ENCODE measurements at places on chromosomes 16 and 17. TPM values are rescaled to one million over a fixed set of nuclear protein-coding genes. Genes with fewer than 3 reads are reported as not detected.

GRCh38 chr17:78623541-78623940 lies 46.3 kb upstream of the DNAH17 start:
- no peak for DNase-seq

- DNase-seq, result no peak
Observed at GRCh38 chr17:1373707-1374237, 26.2 kb downstream of the YWHAE start.

DNA sequence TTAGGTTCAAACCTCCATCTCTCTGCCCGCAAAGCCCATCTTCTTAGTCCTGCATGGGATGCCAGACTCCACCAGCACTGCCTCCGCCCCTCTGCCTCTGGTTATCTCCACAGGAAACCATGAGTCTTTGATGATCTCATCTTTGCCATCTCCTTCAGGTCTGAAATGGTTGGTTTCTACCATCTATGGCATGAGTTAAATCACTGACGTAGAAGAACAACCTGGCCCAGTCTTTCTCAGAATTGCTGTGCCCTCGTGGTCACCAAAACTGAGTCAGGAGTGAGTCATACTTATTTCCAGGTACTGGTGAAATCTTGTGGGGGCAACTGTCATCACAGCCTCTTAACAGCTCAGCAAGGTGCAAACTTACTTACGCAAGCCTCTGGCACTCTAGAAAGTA lies 468.7 kb upstream of the C16orf82 start:
- DNase-seq, result no peak

DNA sequence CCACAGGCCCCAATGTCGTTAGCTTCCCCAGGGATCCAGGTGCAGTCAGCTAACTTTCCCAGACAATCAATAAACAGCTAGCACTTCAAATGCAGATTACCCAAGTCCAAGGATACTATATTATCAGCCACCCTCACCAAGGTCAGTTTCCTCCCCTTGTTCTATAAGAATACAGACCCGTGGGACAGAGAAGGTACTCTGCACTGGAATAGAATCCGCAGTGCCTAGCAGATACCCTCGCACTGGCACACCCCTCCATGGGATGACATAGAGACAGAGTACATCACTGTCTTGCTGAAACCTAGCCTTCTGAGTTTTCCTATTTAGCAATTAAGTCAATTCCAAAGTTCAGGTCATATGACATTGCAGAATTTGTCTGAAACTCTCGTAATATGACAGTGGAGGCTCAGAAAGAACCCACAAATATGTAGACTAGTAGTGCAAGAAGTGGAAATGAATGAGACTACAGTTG lies 40.0 kb upstream of the ABCA10 start:
- no peak for DNase-seq

- DNase-seq, result no peak
Observed at GRCh38 chr17:58217766-58218165, 1.3 kb downstream of the MKS1 start.

GRCh38 chr17:81253358-81254131 lies 14.4 kb downstream of the NDUFAF8 start:
- DNase-seq, result peak; percentile 42

DNA sequence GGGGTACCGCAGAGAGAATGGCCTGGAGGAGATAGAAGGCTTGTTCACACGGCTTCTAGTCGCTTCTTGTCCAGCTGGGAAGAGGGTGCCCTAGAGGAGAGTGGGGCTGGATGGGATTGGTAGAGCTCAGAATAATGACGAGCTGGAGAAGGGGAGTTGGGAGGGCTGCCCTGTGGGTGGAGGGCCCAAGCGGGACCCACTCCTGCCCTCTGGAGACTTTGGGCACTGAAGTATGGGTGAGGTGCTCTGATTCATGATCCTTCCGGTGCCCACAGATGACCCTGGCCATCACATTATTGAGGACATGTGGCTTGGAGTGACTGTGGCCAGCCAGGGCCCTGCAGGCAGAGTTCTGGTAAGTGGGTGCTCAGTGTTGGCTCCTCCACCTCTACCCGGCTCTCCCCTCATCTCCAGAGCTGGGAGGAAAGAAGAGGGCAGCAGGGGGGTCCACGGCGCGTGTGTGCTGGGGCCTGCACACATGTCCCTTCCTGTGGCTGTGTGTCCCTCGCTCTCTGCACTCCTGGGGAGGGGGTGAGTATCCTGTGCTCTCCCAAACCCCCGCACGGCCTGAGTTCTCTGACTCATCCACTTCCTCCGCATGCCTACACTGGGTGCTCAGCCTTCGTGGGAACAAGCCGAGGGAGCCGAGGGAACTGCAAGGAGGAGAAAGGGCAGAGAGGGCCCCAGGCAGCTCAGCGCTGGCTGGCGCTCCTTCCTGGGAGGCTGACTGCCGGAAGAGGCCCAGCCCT lies 8.5 kb downstream of the ITGA3 start:
- DNase-seq, result peak; percentile 99

GRCh38 chr17:29140631-29141513 lies 39.3 kb downstream of the MYO18A start:
- DNase-seq, result no peak

DNA sequence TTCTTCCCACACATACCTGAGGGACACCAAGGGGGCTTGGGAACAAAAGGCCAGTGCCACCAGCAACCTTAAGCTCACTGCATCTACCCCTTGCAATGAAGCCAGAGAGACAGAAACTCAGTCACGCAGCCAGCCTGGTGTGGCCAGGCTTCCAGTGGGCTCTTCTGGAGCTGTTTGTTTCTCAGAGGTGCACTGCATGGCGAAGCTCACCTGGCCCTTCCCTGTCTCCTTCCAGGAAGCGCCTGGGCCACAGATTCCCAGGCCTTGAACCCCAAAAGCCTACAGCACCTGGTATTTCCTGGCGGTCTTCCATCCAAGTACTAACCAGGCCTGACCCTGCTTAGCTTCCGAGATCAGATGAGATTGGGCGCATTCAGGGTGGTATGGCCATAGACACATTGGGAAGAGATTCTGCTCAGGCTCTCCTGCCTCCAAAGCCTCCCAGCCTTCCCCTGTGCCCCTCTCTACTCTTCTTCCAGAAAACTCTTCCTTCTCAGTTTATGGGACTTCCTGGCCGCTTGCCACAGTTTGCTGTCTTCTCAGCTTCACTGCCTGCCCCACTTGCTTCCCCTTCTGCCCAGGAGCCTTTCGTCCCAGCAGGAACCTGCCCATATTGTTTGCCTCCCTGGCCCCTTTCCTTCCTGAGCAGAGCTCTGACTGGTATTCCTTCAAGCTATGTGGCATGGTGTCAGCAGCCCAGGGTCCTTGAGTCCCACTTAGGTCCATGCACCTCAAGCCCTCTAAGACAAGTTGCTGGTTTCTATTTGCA lies 1.6 kb downstream of the CISD3 start:
- peak; percentile 27 for DNase-seq

DNA sequence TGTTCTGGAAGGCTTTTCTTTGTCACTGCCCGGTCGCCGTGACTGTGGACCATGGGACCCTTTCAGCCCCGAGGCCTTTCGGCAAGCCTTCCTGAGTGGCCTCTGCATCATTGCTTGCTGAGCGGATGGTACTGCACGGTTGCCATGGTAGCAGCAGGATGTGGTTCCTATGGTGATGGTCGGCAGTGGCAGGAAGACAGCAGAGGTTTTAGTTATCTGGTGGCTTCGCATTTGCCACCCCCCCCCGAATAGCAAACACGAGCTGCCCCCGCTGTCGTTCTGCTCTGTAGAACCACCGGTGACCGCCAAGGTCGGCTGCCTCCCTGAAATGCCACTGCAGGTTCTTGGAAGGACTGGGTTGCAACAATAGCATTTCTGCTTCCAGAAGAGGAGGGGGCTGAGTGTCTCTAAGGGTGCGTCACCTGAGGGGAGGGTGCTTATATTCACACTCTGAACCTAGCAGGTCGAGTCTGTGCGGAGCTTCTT lies 76.6 kb downstream of the CMIP start:
- DNase-seq, result no peak

DNA sequence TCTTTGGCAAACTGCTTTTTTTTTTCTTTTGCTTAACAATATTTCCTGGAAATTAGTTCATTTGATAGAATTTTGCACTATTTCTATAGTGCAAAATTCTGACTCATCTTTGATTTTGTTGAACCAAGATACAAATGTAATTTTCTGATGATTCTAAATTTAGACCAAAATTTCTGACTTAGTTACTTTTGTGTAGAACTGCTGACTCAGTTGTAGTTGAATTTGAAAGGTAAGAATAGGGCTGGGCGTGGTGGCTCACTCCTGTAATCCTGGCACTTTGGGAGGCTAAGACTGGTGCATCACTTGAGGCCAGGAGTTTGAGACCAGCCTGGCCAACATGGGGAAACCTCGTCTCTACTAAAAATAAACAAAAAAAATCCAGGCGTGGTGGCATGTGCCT lies 223.0 kb downstream of the BCAS3 start:
- DNase-seq, result no peak

DNA sequence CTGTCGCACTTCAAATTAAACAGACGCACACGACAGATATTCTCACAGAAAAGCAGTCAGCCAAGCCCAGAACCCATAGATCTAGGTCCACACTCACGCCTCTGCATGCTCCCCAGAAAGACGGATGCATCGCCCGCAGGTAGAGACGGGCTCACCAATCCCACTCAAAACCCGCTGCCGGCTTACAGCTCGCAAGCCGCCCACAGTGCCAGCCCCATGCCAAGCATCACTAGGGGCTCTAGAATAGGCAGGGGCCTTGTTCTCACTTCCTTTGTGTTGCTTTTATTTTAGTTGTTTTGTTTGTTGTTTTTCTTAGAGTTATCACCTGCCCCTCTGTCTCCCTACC lies 336 bp upstream of the BMERB1 start:
- no peak for DNase-seq

PRAC2 gene
- polyA plus RNA-seq, result not detected

SMIM5 gene
- polyA plus RNA-seq, result 0.16 TPM

LDHD gene
- 0.81 TPM for polyA plus RNA-seq

EVPL gene
- not detected for polyA plus RNA-seq

RTN4RL1 gene
- not detected for polyA plus RNA-seq

HCFC1R1 gene
- polyA plus RNA-seq, result 60.4 TPM

Measured in GM23248 (cell line).